Ureter (tissue), 1 donor: ENCODE measurements at places on chromosomes 11 and 22. TPM values are rescaled to one million over a fixed set of nuclear protein-coding genes. Genes with fewer than 3 reads are reported as not detected.

APLNR gene
- total RNA-seq = 4.7 TPM

OR5P2 gene
- 5.6 TPM for total RNA-seq

- no peak for DNase-seq
Observed at GRCh38 chr11:58923300-58923788, 15.9 kb upstream of the GLYATL1 start.

- no peak for DNase-seq
Observed at GRCh38 chr11:2369896-2370295, 7.2 kb upstream of the CD81 start.

GRCh38 chr11:65649656-65650546, 12.0 kb downstream of the SIPA1 start:
- DNase-seq = no peak

DNA sequence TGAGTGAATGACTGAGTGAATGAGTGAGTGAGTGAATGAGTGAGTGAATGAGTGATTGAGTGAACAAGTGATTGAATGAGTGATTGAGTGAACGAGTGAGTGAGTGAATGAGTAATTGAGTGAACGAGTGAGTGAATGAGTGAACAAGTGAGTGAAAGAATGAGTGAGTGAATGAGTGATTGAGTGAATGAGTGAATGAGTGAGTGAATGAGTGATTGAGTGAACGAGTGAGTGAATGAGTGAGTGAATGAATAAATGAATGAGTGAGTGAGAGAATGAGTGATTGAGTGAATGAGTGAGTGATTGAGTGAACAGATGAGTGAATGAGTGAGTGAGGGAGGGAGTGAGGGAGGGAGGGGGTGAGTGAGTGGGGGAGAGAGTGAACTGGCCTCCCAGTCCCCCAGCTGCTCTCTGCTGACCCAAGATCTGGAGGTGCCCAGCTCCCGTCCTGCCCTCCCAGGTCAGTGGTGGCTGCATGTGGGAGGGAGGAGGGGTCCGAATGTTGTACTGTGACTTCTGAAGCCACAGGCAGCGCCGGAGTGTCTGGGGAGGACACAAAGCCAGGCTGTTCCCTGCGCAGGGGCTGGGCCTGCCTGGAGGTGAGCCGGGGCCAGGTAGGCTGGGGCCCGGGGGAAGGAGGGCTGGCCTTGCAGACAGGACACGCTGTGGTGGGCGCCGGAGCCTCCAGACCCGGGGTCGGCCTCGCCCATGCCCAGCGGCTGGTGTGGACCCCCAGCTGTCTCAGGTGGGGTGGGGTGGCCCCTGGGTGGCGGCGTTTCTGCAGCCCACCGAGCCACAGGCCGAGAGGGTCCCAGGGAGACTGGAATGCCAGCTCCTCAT, 17.8 kb upstream of the PIM3 start:
- DNase-seq = no peak
